ENCODE measurements at places on chromosomes 3 and 15.

DNA sequence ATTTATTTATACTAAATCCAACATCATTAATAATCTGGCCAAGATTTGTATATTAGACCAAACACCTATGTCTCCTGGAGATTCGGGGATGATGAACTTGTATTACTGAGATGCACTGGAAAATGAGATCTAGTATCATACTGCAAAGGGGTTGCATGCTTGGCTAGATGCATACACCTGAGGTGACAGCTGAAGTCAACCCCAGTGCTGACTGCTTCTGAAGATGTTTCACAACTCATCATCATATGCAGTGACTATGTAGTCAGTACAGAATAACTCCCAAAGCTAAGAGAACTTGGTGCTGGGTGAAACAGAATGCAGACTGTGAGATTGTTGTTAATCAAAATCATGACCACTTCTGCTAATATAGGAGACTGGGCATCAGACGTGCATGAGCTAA lies 1114.2 kb downstream of the NSUN3 start:
- no peak for DNase-seq

GRCh38 chr15:88239594-88239993 lies 16.9 kb downstream of the NTRK3 start:
- DNase-seq = no peak

- peak; percentile 92 for DNase-seq
Observed at GRCh38 chr3:45665101-45665572, 24.1 kb upstream of the SACM1L start.

DNA sequence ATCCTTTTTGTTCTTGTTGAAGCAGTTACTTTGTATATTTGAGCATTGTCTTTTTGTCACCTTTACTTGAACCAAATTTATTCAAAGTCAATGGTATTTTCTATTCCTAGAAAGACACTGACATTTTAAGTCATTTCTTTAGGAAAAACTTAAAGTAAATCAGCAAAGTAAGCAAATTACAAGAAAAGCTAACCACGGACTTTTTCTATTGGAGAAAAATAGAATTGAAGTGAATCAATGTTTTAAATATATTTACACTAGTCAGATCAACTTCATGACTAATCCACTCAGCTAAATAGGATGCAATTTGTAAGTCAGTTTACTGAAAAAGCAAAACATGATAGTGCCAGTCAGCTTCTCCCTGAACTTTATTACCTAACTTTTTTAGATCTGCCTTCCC lies 733.8 kb upstream of the ALCAM start:
- DNase-seq = no peak

DNA sequence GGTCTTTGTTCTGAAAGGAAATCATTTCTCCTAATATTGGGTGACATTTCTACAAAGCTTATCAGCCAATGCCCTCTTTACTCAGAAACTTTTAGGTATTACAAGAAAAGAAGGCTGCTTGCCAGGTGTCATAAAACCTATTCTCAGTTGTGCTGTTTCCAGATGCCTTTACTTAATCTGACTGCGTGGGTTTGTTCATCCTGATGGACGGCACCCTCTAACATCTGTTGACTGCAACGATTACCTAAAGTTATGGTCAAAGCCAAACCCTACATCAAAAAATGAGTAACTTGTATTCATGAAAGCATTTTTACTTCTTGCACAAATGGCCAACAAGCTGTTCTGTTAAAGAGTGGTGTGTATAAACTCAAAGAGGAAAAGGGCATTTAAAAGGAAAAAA lies 207.7 kb upstream of the PDZRN3 start:
- DNase-seq = no peak

GRCh38 chr3:171696805-171697204 lies 113.5 kb downstream of the PLD1 start:
- no peak for DNase-seq

DNA sequence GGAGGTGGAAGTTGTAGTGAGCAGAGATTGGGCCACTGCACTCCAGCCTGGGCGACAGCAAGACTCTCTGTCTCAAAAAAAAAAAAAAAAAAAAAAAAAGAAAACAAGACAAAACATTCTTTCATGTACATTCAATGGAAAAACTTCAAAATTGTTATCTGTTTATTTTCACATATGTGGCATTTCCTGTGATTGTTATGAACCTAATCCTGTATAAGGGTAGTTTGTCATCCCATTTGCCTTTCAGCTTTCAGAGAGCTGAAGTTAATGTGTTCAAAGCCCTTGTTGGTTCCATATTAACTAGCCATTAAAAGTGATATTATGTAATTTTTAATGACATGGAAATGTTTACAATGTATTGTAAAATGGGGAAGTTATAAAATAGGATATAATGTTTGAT lies 17.3 kb upstream of the NCK1 start:
- no peak for DNase-seq

- DNase-seq = no peak
Observed at GRCh38 chr15:81418891-81419290, 44.9 kb upstream of the TMC3 start.
